NCI-H2029 treated with DMSO at 0.1 percent for 48 hours (cell line): ENCODE measurements at places on chromosomes 2 and 18.

GRCh38 chr2:100437751-100438150 is 20.3 kb upstream of the CHST10 start:
- DNase-seq: no peak

GRCh38 chr2:23157812-23158211 is 227.2 kb upstream of the KLHL29 start:
- no peak for DNase-seq

- DNase-seq: no peak
Observed at GRCh38 chr2:115880558-115880957, 1438.1 kb downstream of the DPP10 start.

GRCh38 chr18:59308938-59309260 is 9.6 kb downstream of the CPLX4 start:
- DNase-seq: no peak

- DNase-seq: no peak
Observed at GRCh38 chr2:239354132-239354790, 46.6 kb downstream of the HDAC4 start.

GRCh38 chr2:150752229-150752628 is 264.8 kb upstream of the RND3 start:
- DNase-seq: no peak

DNA sequence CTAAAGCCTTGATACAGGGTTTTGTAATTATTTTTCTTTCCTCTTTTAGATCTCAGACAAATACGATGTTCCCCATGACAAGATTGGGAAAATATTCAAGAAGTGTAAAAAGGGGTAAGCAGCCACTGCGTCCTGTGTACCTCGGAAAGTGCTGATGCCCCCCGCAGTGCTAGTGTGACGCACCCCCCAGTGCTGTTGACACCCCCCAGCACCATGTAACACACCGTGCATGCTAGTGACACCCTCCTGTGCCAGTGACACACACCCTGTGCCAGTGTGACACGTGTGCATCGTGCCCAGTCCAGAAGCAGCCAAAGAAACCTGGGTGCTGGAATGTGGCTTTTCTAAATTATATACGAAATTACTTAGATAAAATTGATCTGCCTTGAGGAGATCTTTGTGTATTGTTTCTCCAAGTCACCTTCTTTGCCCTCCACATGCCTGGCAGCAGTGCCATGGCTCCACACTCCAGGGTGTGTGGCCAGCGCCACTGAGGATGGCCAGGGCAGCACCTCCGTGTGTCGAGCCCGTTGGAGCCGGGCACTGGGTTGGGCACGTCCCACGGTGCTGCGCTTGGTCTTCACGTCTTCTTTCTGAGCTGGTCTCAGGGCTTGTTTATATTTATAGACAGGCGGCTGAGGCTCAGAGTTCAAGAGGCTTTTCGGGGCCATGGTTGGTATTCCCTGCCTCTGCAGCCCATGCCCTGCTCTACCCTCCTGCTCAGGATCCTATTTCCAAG is 44.3 kb upstream of the KLF11 start:
- DNase-seq: no peak

GRCh38 chr2:4873876-4874593 is 818.1 kb upstream of the SOX11 start:
- DNase-seq: no peak

DNA sequence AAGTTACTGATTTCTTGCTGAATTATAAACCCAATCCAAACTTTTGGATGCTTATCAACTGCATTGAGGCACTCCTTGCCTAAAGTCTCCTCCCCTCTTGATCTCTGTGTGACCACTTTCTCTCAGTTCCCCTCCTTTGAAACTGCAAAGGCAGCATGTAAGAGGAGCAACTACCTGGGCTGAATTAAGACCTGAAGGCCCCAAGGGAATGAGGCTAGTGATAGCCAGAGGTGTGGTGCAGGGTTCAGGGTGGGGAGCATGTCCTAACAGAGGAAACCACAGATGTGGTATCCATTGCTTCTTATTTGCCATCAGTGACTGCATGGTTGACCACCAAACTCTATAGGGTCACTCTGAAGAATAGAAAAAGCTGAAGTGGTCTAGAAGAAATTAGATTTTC is 557.9 kb downstream of the TNS1 start:
- no peak for DNase-seq

- no peak for DNase-seq
Observed at GRCh38 chr2:96775160-96775559, 14.5 kb downstream of the CNNM4 start.

DNA sequence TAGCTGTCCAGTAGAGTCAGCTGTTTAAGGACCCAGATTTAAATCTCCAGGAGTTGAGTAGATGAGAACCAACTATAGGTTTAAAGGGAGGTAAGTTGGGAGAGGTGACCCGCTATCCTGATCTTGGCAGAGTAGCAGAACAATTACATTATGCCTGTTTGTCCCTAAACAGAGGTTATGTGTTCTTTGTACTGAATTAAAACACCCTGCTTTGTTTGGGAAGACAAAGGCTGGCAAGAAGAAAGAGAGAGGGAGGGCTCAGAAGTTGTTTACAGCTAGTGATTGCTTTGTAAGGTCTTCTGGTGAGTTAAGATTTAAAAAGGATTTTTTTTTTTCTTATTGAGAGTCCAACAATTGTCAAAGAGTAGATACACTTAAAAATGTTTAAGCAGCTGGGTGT is 37.3 kb downstream of the USP14 start:
- no peak for DNase-seq

DNA sequence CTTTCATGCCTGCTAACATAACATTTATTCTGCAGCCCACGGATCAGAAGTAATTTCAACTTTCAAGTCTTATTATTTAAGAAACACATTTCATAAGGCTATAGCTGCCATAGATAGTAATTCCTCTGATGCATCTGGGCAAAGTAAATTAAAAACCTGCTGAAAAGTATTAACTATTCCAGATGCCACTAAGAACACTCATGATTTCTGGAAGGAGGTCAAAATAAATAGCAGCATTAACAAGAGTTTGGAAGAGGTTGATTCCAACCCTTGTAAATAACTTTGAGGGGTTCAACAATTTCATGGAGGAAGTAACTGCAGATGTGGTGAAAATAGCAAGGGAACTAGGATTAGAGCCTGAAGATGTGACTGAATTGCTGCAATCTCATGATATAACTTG is 77.6 kb downstream of the CCDC148 start:
- no peak for DNase-seq

GRCh38 chr2:176164201-176164600 is 7.1 kb downstream of the HOXD3 start:
- DNase-seq: no peak

DNA sequence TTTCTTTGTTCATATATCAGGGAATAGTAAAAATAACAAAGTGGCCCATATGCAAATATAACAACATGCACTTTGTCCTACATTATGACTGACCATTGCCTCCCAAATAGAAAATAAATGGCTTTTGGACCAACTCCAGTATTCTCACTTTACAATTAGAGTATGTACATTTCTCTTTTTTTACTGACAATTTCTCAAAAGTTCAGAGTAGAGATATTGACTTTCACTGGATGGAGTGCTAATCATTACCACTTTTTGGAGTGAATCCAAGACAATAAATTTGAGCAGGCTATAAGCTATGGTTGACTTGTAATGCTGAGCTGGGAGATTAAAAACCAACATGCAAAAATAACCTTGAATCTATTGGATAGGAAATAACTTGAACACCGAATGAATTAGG is 987.4 kb downstream of the SUCLG1 start:
- peak; percentile 38 for DNase-seq

GRCh38 chr18:7890075-7890474 is 323.0 kb downstream of the PTPRM start:
- DNase-seq: no peak
